ENCODE measurements at places on chromosomes 16 and 17. TPM values are rescaled to one million over a fixed set of nuclear protein-coding genes. Genes with fewer than 3 reads are reported as not detected.

DNA sequence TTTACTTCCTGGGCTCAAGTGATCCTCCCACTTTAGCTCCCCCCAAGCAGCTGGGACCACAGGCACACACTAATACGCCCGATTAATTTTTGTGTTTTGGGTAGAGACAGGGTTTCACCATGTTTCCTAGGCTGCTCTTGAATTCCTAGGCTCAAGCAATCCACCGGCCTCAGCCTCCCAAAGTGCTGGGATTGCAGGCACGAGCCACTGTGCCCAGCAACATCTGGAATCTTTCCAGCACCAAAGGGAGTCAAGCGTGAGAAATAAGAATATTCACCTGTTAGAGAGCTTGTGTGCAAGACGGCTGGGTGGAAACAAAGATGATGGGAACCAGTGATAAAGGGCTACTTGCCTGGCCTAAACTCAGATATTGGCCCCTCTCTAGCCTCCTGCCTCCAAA is 14.2 kb upstream of the ALOX12B start:
- DNase-seq, result no peak
- no peaks in the 10 kb centered on the region for H3K4me1 ChIP-seq
- no peak overlapping the region for H3K4me3 ChIP-seq
- no peak overlapping the region for H3K27ac ChIP-seq
- no peaks in the 10 kb centered on the region for H3K36me3 ChIP-seq

GRCh38 chr17:55969562-55970324 is 183.5 kb upstream of the ANKFN1 start:
- no peak overlapping the region for H3K4me3 ChIP-seq
- H3K27me3 ChIP-seq, result no peaks in the 10 kb centered on the region

GRCh38 chr16:87895641-87896141 is 26.4 kb upstream of the SLC7A5 start:
- no peak for DNase-seq
- H3K4me3 ChIP-seq, result no peak overlapping the region
- H3K27me3 ChIP-seq, result no peaks in the 10 kb centered on the region
- H3K36me3 ChIP-seq, result no peaks in the 10 kb centered on the region

DNA sequence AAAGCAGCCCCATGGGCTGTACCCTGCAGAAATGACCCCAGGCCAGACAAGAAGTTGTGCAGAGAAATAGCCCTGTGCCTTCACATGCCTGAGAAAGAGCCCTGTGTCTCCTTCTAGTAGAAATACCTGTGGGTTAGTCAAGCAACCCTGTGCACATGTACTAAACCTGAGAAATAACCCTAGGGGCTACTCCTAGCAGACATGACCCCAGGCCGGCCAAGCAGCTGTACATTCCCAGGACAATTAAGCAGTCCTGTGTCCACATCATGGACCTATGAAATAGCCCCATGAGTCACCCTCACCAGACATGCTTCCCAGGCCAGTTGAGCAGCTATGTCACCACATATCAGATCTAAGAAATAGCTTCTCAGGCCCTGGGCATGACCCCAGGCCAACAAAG is 519.7 kb upstream of the CA10 start:
- no peak overlapping the region for H3K4me3 ChIP-seq
- H3K4me1 ChIP-seq, result no peaks in the 10 kb centered on the region
- DNase-seq, result no peak
- no peak overlapping the region for H3K27ac ChIP-seq
- H3K36me3 ChIP-seq, result no peaks in the 10 kb centered on the region

DNA sequence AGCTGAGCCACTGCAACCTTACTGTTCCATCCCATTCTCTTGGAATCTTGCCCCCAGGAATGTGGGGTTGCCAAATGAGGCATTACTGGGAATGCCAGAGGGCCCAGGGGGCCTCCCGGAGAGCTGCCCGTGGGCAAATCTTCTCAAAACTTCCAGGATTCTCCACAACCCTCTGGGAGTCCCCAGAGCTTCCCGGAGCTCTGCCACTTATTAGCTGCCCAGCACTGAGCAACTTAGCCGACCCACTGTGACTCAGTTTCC is 306.0 kb downstream of the FOXL1 start:
- H3K27me3 ChIP-seq, result no peaks in the 10 kb centered on the region
- H3K4me3 ChIP-seq, result no peak overlapping the region
- H3K27ac ChIP-seq, result no peak overlapping the region
- no peaks in the 10 kb centered on the region for H3K36me3 ChIP-seq

DNA sequence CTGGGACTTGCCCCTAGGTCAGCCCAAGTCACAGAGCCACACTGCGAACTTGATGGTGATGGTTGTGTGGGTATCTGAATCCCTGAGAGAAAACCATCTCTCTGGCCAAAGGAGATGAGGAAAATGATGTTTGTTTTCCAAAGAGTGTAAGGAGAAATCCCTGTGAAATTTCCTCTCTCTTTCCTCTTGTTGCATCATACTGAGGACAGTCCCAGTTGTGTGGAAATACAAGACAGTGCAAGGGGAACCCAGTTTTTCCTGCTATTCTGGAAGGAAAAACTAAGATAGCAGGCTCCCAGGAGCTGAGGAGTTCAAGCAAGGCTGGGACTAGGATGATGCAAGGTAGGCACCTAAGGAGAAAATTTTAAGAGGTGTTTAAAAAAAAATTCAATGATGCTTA is 86.8 kb upstream of the TOM1L1 start:
- H3K27me3 ChIP-seq, result no peaks in the 10 kb centered on the region
- DNase-seq, result no peak
- no peaks in the 10 kb centered on the region for H3K4me1 ChIP-seq
- no peak overlapping the region for H3K4me3 ChIP-seq
- no peak overlapping the region for H3K27ac ChIP-seq
- no peaks in the 10 kb centered on the region for H3K36me3 ChIP-seq

- no peaks in the 10 kb centered on the region for H3K4me1 ChIP-seq
- H3K27me3 ChIP-seq, result no peaks in the 10 kb centered on the region
- no peak for DNase-seq
- H3K4me3 ChIP-seq, result no peak overlapping the region
- H3K27ac ChIP-seq, result no peak overlapping the region
Observed at GRCh38 chr16:55834049-55834448, 1.2 kb upstream of the CES1 start.

DNA sequence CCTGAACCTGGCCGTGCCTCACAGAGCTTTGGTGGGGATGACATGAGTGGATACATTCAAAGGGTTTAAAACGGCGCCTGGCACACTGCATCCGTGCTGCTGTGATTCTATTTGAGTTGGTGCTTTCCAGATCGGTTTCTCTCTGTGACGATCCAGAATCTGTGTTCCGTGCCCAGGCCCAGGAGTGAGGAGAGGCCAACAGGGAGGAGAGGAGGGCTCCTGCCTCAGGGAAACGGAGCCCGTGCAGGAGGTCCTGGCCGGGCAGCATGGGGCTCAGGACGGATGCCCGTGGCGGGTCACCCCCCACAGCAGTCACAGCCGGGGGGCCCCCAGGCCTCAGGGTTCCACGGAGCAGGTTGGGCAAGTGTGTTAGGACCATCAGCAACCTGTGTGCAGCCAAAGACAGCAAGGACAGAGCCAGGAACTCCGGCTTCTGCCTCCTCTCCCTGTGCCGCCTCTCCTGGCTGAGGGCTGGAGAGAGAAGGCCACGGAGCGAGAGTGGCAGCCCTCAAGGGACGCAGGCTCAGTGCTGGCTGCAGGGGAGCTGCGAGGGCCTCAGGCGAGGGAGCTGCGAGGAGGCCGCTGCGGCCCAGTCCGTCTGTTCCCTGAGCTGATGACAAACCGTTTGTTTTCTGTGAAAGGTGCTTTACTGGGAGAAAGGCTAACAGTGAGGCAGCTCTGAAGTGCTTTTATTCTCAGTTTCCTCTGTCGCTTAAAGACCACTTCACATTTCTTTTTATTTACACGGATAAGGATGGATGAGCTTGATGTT is 99.3 kb downstream of the METRNL start:
- DNase-seq, result peak; percentile 72
- H3K4me1 ChIP-seq, result no peaks in the 10 kb centered on the region
- H3K27me3 ChIP-seq, result no peaks in the 10 kb centered on the region

Gene METRN
- 22.7 TPM for total RNA-seq

DNA sequence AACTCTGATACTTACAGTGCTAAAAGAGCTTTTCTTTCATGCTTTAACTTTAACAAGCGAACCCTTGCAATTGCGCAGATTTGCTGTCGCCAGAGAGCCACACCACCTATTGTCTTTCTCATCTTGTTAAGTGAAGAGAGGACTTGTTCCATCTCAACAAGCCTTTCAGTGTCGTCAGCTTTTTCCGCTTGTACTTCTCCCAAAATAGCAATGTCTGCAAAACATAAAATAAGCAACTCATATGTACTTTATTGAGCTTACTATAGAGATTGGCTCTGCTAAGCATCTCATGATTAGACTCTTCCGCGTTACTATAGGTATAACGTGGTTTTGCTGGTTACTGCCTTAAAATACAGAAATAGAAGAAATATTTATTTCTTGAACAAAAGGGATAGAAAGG is 51.9 kb downstream of the ABCA8 start:
- H3K4me3 ChIP-seq, result no peak overlapping the region
- no peaks in the 10 kb centered on the region for H3K4me1 ChIP-seq
- no peak for DNase-seq
- H3K27me3 ChIP-seq, result no peaks in the 10 kb centered on the region

- no peak overlapping the region for H3K4me3 ChIP-seq
- no peaks in the 10 kb centered on the region for H3K36me3 ChIP-seq
- no peak overlapping the region for H3K27ac ChIP-seq
- no peak for DNase-seq
- no peaks in the 10 kb centered on the region for H3K27me3 ChIP-seq
Observed at GRCh38 chr17:13775450-13775849, 173.7 kb upstream of the HS3ST3A1 start.

GRCh38 chr17:15091825-15092224 is 173.3 kb downstream of the PMP22 start:
- no peaks in the 10 kb centered on the region for H3K27me3 ChIP-seq
- no peak for DNase-seq
- H3K4me1 ChIP-seq, result no peaks in the 10 kb centered on the region
- H3K36me3 ChIP-seq, result no peaks in the 10 kb centered on the region
- H3K4me3 ChIP-seq, result no peak overlapping the region

Gene GLIS2
- total RNA-seq, result 37.3 TPM

- no peaks in the 10 kb centered on the region for H3K36me3 ChIP-seq
- no peaks in the 10 kb centered on the region for H3K27me3 ChIP-seq
- H3K4me3 ChIP-seq, result no peak overlapping the region
- peak; percentile 35 for DNase-seq
Observed at GRCh38 chr17:3532106-3532858, 25.3 kb downstream of the TRPV3 start.

Gene NOTUM
- not detected for total RNA-seq
